ENCODE measurements at places on chromosomes 16 and 17.

DNA sequence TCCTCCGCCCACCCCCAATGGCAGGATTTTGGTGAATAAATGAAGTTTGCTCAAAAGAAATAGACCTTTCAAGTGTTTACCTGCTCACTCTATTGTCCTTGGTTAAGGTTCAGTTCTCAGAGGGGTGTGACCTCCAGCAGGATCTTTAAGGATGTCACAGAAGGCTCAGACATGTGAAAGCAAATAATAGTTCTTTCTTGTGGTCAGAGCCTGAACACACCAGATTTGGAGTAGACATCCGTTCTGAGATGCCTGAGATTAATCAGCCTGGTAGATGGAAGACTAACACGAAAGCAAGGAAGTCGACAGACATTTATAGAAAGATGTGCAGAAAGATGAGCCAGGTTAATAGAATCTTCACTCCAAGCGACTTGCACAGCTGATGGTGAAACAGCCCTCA lies 557.9 kb upstream of the CDH11 start:
- DNase-seq: no peak

GRCh38 chr16:81925016-81925415 lies 86.3 kb downstream of the SDR42E1 start:
- DNase-seq: no peak

- DNase-seq: no peak
Measured at GRCh38 chr16:15597135-15597534, 45.8 kb downstream of the MARF1 start.

DNA sequence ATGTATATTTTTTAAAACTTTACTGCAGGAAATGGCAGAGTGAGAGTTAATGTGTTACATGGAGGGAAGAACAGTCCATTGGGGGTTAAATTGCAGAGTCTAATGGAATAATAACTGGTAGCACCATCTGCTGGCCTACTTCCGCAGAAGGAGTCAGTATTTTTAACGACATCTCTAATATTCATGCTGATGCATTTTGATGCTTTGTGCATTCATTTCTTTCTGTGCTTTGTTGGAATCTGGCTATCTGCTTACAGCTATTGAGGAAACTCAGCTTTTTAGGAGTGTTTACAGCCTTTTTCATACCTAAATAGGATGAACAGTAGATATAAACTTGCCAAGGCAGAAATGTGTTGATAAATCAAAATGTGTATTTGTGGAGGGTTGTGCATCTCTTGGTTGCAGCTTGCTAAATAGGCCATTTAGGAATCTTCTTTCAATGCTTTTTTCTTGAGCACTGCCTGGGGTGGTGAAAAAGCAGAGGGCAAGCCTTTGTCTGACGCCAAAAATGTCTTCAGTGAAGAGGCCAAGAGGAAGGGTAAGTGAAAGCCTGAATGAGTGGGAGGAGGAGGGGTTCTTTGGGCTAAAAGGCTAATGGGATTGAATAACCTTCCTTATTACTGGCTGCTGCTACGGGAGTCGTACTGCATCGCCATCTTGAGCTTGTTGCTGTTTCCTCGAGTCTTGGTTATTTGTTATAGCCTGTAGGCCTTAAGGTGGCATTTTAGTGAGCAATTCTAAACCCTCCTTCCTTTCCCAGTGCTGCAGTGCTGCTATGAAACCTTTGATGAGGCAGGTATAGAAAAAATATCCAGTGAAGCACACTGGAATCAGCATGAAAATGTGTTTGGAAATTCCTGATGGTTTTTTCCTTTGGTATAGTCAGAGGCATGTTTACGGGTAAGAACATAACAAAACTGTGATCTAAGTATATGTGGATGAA lies 153.3 kb downstream of the CHD9 start:
- peak; percentile 96 for DNase-seq

DNA sequence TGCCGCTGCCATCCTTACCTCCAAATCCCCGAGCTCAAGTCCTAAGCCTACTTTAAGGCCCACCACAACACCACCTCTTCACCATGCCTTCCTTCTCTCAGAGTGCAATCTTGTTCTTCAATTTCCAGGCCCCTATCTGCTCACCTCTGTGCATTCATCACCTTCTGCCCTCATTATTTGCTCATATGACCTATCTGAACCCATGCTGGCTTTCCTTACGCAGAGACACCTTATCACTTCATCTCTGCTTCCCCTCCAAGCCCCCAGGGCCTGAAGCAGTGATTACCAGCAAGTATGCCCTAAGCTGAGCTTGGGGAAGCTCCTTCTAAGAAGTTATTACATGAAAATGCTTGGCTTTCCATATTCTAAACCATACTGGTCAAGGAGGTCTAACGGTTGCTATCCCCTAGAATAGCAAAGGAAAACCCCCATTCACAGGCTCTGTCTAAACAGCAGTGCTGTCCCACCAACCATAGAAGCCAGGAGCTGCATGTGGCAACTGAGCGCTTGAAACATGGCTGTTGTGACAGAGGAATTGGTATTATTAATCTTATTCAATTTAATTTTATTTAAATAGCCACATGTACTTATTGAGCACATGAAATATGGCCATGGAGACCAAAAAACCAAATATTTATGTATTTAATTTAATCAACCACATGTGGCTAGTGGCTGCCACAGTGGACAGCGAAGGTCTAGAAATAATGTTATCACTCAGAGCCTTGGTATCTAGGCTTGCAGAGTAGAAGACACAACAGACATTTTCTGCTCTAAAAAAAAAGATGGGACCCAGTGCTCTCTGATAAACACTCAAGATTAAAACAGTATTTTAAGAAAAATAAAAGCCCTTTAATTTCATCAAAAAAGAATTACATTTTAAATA lies 13.9 kb downstream of the USP7 start:
- peak; percentile 35 for DNase-seq

Data from hematopoietic multipotent progenitor cell treated with erythropoietin and hydrocortisone succinate and interleukin-3 and kit ligand, for 6 days (in vitro differentiated cells).